ENCODE measurements at places on chromosomes 7 and 10.
A peak's percentile ranks its signal among the peaks of the same experiment; 100 is the strongest.

DNA sequence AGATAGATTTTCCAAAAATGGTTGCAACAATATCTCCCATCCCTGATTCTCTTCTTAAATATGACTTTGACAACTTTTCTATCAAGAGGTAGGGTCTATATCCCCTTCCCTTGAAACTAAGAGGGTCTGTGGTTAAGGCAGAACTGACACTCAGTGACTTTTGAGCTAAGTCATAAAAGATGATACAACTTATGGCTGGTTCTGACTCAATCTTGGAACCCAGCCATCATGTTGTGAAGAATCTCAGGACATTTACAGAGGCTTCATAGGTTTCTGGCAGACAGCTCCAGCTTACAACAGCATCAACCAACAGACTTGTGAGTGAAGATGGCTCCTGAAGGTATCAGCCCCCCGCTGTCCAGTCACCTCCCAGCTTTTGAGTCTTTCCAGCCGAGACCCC is 203.5 kb downstream of the RNLS start:
- DNase-seq = peak; percentile 17

GRCh38 chr7:156184164-156184563 is 371.9 kb upstream of the SHH start:
- no peak for DNase-seq

- DNase-seq = no peak
These were observed 1.5 kb downstream of the KCP start for GRCh38 chr7:128908750-128909624.

DNA sequence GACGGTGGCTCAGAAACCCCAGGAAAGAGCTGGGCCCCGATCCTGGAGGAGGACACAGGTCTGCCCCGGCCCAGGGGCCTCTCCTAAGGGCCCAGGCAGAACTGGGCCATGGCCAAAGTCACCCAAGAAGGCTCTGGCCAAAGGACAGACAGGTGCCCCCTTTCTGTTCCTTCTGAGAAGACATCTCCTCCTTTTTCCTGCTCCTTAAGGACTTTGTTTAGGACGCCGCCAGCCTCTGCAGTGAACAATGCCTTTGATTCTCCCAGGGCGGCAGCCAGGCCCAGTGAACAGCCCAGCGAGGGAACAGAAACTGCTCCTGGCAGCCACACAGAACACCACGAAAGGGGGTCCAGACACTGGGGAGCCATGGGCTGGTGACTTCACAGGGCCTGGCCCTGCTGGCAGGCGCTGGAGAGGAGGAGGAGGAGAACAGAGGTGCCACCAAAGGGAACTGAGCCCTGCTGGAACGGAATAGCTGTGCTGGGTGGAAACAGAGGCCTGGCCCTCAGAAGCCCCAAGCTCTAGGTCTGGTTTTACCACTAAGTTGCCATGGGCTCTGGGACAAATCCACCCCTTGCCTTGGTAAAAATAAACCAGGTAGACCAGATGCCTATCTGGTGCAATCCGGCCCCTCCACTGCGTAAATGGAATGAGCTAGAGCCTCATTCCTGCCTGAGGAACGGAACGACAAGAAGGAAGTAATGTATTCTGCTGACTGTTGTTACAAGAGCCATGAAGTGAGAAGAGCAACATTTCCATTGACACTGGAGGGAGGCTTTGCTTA is 163.3 kb upstream of the RHEB start:
- no peak for DNase-seq

GRCh38 chr7:151185762-151186639 is 1.0 kb downstream of the ASB10 start:
- DNase-seq = no peak

DNA sequence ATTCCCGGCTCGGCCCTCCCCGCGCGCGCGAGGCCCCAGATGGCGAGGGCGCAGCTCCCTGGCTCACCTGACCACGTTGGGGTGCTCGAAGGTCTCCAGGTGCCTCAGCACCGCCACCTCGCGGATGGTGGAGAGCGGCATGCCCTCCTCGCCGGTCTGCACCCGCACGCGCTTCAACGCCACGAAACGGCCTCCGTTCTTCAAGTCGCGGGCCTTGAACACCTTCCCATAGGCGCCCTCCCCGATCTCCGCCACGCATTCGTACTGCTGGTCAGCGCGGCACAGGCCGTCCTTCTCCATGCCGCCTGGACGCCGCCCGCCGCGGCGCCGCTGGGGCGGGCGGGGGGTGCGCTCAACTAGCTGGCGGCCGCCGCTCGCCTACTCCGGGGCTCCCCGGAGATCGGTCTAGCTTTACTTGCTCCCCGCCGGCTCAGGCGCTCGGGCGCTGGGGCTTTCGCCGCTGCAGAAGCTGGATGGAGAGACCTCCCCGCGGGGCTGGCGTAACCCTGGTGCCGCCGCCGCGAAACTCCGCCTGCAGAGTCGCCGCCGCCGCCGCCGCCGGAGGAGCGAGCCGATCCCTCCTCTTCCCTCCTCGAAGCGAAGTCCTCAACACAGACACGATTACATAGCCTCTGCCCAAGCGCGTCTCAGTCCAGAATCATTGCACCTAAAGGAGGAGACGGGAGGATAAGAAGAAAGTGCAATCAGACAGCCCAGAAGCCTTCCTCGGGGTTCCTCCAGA is 3.2 kb downstream of the CDK6 start:
- peak; percentile 60 for DNase-seq

- no peak for DNase-seq
These were observed 76.8 kb upstream of the PRKG1 start for GRCh38 chr10:50997461-50997860.

DNA sequence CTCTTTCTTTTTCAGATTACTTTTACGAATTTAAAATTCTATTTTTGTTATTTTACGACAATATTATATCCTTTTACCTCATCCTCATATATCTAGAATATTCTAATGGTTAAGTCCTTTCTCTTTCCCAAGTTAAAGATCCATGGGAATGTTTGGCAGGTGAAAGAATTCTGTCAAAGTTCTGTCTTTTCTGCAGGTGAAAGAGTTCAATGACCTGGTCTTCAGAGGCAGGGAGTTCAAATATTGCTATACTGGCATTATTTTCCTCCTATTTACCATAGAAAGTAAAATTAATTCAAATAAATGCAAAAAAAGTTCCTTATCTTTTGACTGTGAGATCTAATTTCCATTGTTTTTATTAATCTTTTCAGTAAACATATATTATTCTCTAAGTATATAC is 194.3 kb downstream of the ARL4A start:
- no peak for DNase-seq

GRCh38 chr7:157829491-157829890 is 492.7 kb downstream of the DNAJB6 start:
- DNase-seq = no peak

GRCh38 chr7:39642896-39643295 is 19.5 kb downstream of the RALA start:
- no peak for DNase-seq

DNA sequence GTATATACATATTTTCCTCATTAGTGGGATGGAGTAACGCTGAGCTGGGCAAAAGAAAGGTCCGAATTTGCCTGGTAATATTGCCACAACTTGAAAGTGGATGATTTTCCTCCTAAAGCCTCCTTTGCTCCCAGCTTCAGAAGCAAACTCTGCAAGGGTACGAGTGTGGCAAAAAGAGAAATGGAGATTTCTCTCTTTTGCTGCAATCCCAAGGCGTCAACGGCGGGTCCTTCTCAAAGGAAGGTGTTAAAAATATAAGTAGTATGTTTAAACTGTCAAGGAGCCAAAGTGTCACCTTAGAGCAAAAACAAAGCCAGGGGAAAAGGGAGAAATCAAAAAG is 12.4 kb upstream of the HOXA2 start:
- DNase-seq = no peak

DNA sequence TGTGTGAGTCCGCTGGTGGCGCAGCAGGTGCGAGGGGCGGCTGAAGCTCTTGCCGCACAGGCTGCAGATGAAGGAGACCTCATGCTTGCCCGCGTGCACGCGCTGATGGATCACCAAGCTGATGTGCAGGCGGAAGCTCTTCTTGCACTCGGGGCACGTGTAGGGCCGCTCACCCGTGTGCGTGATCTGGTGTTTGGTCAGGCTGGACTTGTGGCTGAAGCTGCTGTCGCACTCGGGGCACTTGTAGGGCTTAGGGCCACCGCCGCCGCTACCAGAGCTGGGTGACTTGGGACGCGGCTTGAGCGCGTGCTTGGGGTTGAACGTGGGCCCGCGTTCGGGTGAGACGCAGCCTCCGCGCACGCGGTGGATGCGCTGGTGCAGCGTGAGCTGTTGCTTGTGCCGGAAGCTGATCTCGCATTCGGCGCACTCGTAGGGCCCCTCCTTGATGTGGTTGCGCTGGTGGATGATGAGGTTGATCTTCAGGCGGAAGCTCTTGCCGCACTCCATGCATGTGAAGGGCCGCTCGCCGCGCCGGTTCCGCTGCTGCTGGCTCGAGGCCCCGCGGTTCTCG is 28.7 kb downstream of the ZNF777 start:
- DNase-seq = no peak

DNA sequence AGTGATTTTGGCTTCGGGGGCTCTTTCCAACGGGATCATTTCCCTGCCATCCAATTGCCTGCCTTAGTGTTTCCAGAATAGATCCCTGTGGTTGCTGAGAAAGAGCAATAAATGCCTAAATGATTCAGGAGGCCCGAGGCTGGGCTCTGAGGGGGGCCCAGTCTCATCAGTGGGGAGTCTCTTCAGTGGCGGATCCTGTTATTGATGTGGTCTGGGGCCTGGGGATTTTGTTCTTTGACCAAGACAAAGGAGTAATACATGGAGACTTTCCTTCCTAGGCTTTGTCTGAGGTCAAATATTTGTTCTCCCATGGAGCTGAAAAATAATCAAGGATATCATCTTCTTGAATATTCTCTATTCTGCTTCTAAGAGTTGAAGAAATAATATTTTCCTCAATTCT is 40.8 kb downstream of the TAS2R41 start:
- DNase-seq = no peak

- DNase-seq = no peak
These were observed 1212.3 kb downstream of the NXPH1 start for GRCh38 chr7:9645756-9646155.
